ENCODE measurements at places on chromosomes 4 and X.
A peak's percentile ranks its signal among the peaks of the same experiment; 100 is the strongest.

DNA sequence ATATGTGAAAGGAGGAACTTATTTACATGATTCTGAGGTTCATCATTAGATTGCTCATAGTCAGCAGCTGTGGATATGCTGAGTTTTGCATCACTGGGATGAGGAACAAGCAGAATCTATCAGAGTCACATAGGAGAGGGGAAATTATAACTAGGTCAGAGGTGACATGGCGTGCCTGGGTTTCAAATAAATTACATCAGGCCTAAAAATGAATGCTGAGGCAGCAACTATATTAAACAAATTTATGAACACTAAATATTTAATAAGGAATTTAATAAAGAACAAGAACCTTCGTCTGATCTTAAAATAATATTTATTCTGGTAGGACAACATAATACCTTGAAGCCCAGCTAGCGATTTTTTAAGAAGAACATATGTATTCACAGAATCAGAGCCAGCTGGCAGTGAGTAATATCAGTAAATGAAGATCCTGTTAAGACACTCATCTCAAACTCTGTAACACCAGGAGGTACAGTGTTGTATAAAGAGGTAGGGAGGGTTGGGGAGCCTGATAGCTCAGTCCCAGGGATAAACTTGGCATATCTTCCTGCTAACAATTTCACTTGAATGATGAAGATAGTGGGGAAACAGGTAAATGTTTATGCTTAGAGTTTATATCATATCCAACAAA, 60.9 kb upstream of the HS3ST1 start:
- DNase-seq: no peak

- no peak for DNase-seq
Observed at GRCh38 chrX:13598877-13599276, 29.5 kb downstream of the EGFL6 start.

- DNase-seq: no peak
Observed at GRCh38 chr4:167955006-167955405, 137.3 kb upstream of the ANXA10 start.

- DNase-seq: no peak
Observed at GRCh38 chr4:183788308-183788905, 116.7 kb upstream of the STOX2 start.

DNA sequence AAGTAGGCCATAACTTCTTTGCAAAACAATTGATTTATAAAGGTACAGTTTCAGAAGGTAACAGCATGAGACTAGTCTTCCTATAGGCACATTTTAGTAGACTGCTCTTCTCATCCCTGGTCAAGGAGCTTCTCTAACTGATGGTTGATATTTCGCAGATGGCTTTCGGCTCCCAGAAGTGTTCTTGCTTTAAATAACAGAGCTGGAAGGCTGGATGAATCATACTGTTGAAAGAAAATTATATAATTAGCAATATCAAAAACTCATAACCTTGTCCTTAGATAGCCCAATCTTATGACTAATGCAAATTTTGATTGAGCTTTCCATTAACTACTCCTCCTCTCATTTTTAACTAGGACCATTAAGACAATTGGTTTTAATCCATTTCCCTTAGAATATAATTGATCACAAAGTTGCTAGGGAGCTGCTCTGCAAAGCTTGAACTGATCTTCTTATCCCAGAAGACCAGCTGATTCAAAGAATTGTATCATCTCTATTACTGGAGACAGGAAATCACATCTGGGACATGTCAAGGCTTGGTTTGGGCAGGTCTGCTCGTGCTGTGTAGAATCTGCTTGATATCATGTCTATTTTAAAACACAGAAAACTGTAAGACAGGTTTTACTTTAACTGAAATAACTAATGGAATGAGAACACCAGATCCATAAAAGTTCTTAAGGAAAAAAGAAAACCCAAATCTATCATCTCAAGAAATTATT, 38.6 kb downstream of the CENPU start:
- no peak for DNase-seq

DNA sequence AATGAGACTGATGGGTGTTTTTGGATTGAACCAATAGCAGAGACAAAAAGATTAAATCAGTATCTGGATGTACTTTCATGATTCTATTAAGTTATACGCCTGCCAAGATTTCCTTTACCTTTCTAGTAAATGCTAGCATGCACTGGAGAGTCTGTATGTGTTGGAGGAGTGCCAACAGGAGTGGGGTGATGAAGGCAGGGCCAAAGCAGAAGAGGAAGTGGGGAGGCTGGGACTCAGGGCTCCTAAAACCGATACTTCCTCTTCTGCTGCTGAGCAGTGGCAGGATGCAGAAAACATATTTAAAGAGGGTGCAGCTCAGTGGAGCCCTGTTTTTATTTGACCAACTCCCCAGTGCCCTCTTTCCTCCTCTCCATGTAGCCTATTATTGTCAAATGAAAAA, 5.6 kb downstream of the CYSLTR1 start:
- DNase-seq: peak; percentile 81

DNA sequence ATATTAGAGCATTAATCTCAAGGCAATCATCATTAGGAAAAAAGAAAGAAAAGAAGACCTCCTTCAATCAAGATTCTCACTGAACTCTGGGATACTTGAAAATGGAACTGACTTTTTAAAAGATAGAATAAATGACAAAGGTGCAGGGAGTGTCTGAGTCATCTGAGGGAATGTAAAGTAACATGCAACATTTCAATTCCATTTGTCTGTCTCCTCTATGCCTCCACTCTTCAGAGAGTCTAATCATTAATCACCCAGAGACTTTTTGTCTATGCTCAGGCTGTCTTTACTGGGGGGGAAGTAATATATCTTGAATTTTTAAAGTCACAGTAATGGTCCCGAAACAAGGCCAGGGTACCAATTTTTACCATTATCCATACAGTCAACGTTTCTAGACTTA, 55.0 kb upstream of the PACRGL start:
- no peak for DNase-seq

DNA sequence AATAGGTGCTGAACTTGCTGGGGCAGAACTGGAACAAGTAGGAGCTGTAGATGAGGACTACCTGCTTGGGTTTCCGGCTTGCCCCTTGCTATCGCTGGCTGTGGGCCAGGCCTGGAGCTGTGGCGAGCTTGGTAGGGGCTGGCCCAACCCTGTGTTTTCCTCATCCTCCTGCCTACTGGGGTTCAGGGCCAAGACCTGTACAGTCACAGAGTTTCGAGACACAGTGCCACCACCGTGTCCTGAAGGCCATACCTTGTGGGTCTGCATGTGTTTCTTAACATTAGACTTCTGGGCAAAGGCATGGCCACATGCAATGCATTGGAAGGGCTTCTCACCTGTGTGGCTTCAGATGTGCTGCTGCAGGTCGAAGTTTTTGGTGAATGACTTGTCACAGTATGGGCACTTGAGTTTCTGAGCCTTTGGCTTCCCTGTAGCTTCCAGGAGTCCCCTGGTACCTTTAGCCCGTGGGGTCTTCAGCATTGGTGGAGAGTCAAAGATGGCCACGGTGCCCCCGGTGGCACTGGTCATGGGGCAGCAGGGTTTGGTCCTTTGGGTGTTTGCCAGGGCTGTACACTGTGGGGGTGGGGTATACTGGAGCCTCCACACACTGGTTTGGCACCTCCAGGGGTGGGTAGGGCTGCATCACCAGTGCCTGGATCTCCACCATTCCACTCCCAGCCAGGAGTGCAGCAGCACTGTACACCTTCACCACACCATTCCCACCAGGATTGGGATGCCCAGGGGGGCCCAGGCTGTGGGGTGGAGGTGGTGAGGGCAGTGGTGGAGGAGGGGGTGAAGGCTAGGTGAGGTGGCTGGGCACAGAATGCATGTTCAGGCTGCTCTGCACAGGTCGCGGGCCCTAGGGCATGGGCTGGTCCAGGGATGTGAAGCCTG, 52.1 kb downstream of the CFAP299 start:
- DNase-seq: no peak

GRCh38 chr4:110414561-110414920, 61.4 kb upstream of the ENPEP start:
- DNase-seq: no peak

GRCh38 chr4:14771094-14771493, 231.2 kb upstream of the CPEB2 start:
- no peak for DNase-seq

GRCh38 chr4:184802697-184803015, 23.1 kb downstream of the ACSL1 start:
- no peak for DNase-seq

- no peak for DNase-seq
Observed at GRCh38 chrX:151287954-151288353, 109.1 kb upstream of the VMA21 start.

DNA sequence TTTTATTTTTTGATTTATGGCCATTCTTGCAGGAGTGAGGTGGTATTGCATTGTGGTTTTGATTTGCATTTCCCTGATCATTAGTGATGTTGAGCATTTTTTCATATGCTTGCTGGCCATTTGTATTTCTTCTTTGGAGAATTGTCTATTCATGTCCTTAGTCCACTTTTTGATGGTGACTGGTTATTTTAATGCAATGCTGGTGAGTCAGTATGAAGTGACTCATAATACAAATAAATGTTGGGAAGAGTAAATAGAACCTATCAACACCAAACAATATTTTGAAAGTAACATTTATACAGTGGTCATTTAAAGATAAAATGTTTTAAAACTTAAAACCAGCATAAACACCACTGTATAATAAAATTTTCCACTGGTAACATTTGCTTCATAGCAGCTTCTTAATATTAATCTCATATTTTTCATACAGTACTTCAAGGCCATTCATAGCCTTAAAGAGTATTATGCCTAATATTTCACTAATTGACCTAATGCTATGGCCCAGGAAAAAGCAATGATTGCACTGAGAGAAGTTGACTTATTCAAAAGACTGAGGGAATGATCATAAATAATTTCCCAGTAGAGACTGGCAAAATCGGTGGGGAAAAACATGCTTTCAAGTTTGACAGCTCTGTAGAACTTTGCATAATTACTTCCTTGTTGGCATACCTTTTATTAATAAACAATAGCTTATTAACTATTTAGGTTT, 33.9 kb downstream of the CASK start:
- no peak for DNase-seq
